ENCODE measurements at places on chromosomes 1 and 21. TPM values are rescaled to one million over a fixed set of nuclear protein-coding genes. Genes with fewer than 3 reads are reported as not detected.

The ELF3 gene
- total RNA-seq: 0.76 TPM

The FAM177B gene
- not detected for total RNA-seq

The CNKSR1 gene
- total RNA-seq: 1.1 TPM

The OR2G6 gene
- not detected for total RNA-seq

The SPOCD1 gene
- 0.74 TPM for total RNA-seq

The CLDN8 gene
- not detected for total RNA-seq

The ATP6V1G3 gene
- not detected for total RNA-seq

The VN1R5 gene
- total RNA-seq: not detected

The MARK1 gene
- not detected for total RNA-seq

- no peak for DNase-seq
- H3K4me3 ChIP-seq: no peak overlapping the region
- H3K27me3 ChIP-seq: no peaks in the 10 kb centered on the region
- peaks cover 1% of the 10 kb centered on the region for H3K36me3 ChIP-seq
These were observed 678.0 kb upstream of the ZP4 start for GRCh38 chr1:238568735-238569134.

GRCh38 chr21:25895565-25896205, 160.9 kb downstream of the GABPA start:
- H3K4me3 ChIP-seq: no peak overlapping the region
- H3K36me3 ChIP-seq: no peaks in the 10 kb centered on the region
- H3K27ac ChIP-seq: no peak overlapping the region
- DNase-seq: no peak

DNA sequence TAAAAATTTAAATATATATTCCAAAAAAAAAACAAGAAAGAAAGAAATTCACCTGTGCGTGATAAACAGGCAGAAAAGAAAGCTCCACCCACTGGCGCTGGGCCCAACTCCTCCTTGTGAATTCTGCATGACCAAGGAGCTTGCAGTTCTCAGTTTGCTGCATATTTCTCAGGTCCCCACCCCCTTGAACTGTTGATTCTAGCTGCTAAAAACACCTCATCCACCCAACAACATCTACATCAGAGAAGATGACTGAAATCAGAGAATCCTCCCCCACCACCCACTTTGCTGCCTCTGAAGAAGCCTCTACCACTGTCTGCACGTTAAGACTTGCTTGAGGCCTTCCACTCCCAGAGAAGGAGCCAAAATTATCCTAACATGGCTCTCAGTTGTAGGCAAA, 104.8 kb downstream of the RGS2 start:
- no peak overlapping the region for H3K27ac ChIP-seq
- peaks cover 5% of the 10 kb centered on the region for H3K36me3 ChIP-seq
- DNase-seq: peak; percentile 14
- no peak overlapping the region for H3K4me3 ChIP-seq

DNA sequence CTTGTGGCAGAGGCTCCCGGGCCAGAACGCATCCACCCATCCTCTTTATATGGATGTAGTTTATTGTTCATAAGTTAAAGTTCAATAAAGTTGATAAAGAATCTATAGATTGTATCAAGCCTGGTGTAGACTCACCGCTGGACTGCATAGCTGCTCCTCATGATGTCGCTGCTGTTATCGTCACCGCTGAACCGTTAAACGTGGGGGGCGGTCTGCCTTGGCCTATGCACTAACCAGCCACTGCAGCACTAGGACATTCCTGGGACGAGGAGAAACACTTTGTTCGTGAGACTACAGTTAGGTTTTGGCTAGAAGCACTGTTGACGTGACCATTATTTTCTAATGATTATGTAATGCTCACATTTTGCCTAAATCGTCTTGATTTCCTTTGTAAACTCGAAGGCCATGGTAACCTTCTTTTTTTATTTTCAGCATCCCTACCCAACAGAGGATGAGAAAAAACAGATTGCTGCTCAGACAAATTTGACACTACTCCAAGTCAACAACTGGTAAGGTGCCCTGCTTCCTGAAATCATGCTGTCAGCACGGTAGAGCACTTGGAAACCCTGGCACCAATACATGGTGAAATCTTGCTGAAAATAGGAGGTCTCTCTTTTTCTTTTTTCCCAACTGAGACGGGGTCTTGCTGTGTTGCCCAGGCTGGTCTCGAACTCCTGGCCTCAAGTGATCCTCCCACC, 50.2 kb downstream of the PKNOX1 start:
- no peak overlapping the region for H3K4me3 ChIP-seq
- DNase-seq: no peak
- no peak overlapping the region for H3K27ac ChIP-seq
- H3K36me3 ChIP-seq: peaks cover 5% of the 10 kb centered on the region
- H3K27me3 ChIP-seq: no peaks in the 10 kb centered on the region

DNA sequence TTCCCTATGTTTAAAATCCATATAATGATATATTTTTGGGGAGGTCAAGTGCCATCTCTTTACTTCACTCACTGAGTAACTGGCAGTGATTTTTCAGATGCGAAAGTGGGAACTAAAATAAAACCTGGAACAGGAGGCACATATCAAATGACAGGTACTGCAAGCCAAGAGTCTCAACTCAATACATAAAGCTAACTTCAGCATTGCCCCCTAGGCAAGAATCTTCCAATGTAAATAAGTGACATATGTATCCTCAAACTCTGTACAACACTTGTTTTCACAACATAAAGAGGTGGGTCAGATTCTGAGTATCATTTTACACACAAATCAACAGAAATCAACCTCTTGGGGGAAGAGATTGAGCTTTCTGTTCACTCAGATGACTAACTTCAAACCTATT, 18.1 kb downstream of the DCAF8 start:
- H3K27me3 ChIP-seq: no peaks in the 10 kb centered on the region
- peaks cover 16% of the 10 kb centered on the region for H3K4me1 ChIP-seq
- no peak for DNase-seq
- H3K27ac ChIP-seq: no peak overlapping the region
- peaks cover 9% of the 10 kb centered on the region for H3K36me3 ChIP-seq

DNA sequence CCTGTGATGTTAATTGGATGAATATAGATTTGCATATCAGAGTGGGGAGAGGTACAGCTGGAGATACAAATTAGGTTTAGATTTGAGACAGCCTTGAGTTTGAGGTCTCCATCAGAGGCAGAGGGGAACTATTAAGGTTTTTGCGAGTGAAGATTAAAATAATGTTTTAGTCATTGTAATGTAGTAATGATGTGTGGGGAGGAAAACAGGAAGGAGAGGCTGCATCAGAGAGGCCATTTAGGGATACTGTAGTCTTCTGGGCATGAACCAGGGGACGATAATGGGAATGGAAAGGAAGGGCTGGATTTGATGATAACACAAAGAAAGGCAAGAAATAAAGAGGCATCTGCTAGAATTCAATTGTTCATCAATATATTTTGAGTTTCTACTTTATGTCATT, 9.5 kb downstream of the CD84 start:
- peaks cover 11% of the 10 kb centered on the region for H3K36me3 ChIP-seq
- peaks cover 98% of the 10 kb centered on the region for H3K4me1 ChIP-seq
- H3K27ac ChIP-seq: peak overlapping the region; percentile 97
- no peaks in the 10 kb centered on the region for H3K27me3 ChIP-seq
- peak overlapping the region; percentile 31 for H3K4me3 ChIP-seq

DNA sequence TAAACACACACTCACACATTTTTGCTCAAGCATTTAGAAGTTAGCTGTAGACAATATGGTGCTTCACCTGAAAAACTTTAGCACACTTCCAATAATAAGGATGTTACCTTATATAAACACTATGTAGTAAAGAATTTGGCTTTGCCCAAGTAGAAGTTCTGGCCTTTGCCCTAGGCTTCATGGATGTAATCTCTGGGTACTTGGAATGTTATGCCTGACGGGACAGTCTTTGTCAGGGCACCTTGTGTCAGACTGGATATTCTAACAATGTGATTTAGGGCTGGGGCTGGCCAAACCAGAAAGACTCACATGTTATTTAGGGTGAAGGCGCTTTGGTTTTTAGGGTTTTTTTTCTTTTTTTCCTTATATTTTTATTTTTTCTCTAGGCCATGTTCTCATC, 34.8 kb upstream of the TRIM33 start:
- H3K36me3 ChIP-seq: peaks cover 2% of the 10 kb centered on the region
- no peak overlapping the region for H3K4me3 ChIP-seq
- no peak for DNase-seq
- no peaks in the 10 kb centered on the region for H3K27me3 ChIP-seq

GRCh38 chr1:119564548-119564947, 57.5 kb downstream of the HSD3B1 start:
- H3K4me3 ChIP-seq: no peak overlapping the region
- H3K4me1 ChIP-seq: no peaks in the 10 kb centered on the region
- no peaks in the 10 kb centered on the region for H3K36me3 ChIP-seq
- peaks cover 40% of the 10 kb centered on the region for H3K27me3 ChIP-seq
- DNase-seq: no peak
- no peak overlapping the region for H3K27ac ChIP-seq

DNA sequence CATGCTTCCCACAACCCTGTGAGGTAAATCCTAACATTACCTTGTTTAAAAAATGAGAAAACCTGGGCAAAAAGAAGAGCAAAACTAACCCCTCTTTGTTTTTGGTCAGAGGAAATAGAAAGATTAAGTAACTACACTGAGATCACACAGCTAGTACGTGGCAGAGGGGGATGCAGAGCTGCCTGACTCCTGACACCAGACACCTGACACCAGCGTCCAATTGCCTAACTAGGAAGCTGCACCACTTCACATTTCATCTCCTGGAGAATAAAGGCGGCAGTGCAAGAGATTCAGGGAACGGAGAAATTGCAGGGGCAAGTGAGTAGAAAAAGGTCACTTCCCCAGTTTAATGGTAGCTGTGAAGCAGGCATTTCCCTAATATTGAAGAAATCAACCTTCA, 229.3 kb upstream of the PTBP2 start:
- no peak for DNase-seq
- no peaks in the 10 kb centered on the region for H3K27me3 ChIP-seq
- H3K27ac ChIP-seq: no peak overlapping the region
- H3K4me3 ChIP-seq: no peak overlapping the region

DNA sequence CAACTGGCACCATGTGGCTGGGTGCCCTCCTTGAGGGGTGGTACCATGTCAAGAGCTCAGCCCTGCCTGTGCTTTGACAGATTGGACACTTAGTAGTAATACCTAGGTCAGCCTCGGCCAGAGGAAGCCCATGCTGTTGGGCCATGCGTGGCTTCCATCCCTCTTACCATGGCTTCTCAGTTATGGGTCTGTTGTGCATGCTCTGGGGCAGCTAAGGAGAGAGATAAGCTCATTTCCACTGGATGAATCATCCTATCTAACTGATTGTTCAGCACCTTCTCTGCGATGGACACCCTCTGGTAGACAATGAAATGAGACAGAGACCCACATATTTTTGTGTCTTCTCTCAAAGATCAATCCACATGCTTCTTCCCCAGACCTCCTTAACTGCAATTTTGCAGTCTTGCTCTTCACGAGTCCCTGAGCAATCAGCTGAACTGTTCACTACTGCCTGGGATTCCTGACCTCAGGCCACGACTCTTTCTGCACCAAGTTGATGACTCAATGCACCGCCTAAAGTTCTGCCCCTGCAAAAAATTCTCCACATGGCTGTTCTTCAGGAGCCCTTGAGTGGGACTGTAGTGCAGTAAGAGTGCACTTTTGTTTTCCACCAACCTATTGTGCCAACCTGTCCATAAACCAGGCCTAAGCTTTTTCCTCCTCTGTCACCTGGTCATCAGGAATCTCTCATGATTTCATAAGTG, 6.9 kb upstream of the TRIM62 start:
- no peak overlapping the region for H3K4me3 ChIP-seq
- no peak overlapping the region for H3K27ac ChIP-seq
- H3K4me1 ChIP-seq: no peaks in the 10 kb centered on the region
- no peaks in the 10 kb centered on the region for H3K36me3 ChIP-seq

- H3K4me3 ChIP-seq: no peak overlapping the region
- H3K27me3 ChIP-seq: peaks cover 28% of the 10 kb centered on the region
These were observed 64.7 kb downstream of the SGIP1 start for GRCh38 chr1:66598670-66599069.

- peaks cover 11% of the 10 kb centered on the region for H3K36me3 ChIP-seq
- no peaks in the 10 kb centered on the region for H3K27me3 ChIP-seq
- DNase-seq: no peak
- H3K27ac ChIP-seq: no peak overlapping the region
- H3K4me3 ChIP-seq: no peak overlapping the region
These were observed 186.3 kb downstream of the RERE start for GRCh38 chr1:8631163-8631562.

GRCh38 chr1:168637350-168637991, 61.1 kb downstream of the XCL1 start:
- H3K27me3 ChIP-seq: peaks cover 1% of the 10 kb centered on the region
- no peaks in the 10 kb centered on the region for H3K36me3 ChIP-seq
- H3K27ac ChIP-seq: no peak overlapping the region
- no peaks in the 10 kb centered on the region for H3K4me1 ChIP-seq

DNA sequence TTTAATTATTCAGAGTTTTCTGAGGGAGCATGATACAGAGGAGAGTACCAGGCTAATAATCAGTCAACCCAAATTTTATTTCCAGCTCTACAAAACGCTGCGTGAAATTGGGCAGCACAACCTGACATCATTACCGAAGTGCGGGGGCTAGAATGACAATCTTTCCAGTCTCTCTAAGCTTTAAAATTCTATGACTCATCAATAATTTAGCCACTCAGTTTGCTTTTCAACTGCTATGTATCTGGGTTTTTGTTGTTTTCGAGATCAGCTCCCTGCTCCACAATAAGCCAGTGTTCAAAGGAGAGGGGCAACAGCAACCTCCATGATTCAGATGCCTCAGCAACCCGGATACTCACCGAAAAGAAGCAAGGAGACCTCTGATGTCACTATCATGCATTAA, 13.9 kb downstream of the SORT1 start:
- DNase-seq: no peak
- H3K4me3 ChIP-seq: no peak overlapping the region
- no peak overlapping the region for H3K27ac ChIP-seq
- H3K27me3 ChIP-seq: peaks cover 3% of the 10 kb centered on the region

DNA sequence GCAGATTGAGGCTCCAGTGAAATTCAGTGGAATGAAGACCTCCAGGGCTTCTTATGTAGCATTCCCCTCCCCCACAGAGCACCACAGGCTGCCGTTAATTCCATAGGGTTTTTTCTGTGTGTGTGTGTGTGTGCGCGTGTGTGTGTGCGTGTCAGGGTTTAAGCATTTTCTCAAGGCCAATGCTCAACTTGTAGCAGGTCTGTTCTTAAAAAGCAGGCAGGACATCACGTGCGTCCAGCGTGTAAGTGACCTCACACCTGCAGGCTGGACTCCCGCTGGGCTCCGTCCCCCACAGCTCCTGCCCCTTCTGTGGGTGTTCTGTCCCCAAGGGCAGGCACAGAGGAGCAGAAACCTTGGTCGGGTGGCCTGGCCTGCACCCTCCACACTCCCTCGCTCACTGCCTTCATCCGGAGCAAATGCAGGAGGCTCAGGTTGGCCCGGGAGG, 5.3 kb downstream of the PRDM16 start:
- no peak overlapping the region for H3K4me3 ChIP-seq
- peaks cover 13% of the 10 kb centered on the region for H3K27me3 ChIP-seq
- no peak for DNase-seq
- H3K4me1 ChIP-seq: no peaks in the 10 kb centered on the region
- H3K36me3 ChIP-seq: no peaks in the 10 kb centered on the region

GRCh38 chr1:10818262-10819197, 22.1 kb upstream of the CASZ1 start:
- DNase-seq: no peak
- no peak overlapping the region for H3K4me3 ChIP-seq
- no peak overlapping the region for H3K27ac ChIP-seq
- H3K36me3 ChIP-seq: no peaks in the 10 kb centered on the region
- H3K27me3 ChIP-seq: peaks cover 13% of the 10 kb centered on the region

GRCh38 chr1:59186656-59187055, 110.2 kb upstream of the FGGY start:
- peaks cover 9% of the 10 kb centered on the region for H3K27me3 ChIP-seq
- H3K4me3 ChIP-seq: no peak overlapping the region
- no peak overlapping the region for H3K27ac ChIP-seq
- H3K36me3 ChIP-seq: no peaks in the 10 kb centered on the region
- H3K4me1 ChIP-seq: no peaks in the 10 kb centered on the region
